ENCODE measurements at places on chromosomes 3 and 15.

GRCh38 chr15:27762471-27762870 lies 336.6 kb downstream of the OCA2 start:
- DNase-seq = no peak

GRCh38 chr15:70231484-70231883 lies 133.8 kb upstream of the TLE3 start:
- no peak for DNase-seq

DNA sequence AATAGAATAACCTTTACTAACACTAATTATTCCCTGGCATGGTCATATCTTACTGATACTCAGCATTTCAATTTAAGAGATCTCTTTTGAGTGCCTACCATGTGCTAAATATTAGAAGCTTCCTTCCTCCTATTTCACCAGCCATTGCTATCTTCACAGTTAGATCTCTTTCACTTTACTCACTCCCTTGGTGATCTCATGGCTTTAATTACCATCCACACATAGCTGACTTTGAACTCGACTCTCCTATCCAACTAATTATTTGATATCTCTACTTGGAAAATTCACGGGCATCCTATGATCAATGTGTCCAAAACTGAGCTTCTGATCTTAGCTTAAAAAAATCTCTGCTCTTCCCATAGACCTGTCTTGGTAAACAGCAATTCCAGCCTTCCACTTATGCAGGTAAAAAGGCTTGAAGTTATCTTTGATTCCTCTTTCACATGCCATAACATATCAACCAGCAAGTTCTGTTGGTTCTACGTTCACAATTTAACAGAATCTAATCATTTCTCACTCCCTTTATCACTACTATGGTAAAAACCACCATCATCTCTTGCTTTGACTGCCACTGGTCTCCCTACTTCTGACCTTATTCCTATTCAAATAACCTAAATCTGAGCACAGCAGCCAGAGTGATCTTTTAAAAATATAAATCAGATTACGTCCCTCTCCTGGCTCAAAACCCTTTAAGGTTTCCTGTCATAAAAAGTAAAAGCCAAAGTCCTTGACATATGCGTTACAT lies 41.8 kb downstream of the HLTF start:
- DNase-seq = no peak

DNA sequence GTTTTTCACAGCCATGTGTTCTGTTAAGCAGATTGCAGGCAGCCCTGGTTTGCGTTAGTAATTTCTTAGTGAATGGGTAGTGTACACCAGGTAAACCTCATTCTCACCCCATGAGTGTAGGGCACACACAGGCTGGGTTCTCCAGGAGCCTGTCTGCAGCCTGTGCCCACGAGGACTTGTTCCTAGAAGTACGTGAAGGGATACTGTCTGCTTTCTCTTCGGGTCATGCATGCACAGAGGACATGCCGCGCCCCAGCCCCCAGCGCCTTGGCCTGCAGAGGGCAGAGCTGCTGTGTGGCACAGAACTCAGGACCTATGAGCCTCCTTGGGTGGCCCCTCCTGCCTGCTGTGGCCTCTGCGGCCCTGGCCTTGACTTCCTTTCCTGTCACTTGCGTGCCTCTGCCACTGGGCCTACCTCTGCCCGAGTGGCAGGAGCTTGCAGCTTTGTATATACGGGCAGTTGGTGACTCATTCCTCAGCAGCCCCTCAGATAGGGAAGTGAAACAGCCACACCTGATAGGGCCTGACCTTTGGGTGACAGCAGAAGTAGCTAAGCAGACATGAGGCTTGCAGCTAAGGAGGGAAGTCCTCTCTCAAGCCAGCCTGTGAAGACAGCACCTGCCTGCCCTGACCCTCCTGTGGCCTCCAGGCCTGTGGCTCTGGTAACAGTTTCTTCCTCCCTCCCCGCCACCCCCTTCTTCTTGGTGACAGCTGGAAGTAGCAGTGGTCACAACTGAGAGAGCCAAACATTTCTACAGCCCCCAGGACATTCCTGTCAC lies 19.5 kb downstream of the PPCDC start:
- peak; percentile 83 for DNase-seq

DNA sequence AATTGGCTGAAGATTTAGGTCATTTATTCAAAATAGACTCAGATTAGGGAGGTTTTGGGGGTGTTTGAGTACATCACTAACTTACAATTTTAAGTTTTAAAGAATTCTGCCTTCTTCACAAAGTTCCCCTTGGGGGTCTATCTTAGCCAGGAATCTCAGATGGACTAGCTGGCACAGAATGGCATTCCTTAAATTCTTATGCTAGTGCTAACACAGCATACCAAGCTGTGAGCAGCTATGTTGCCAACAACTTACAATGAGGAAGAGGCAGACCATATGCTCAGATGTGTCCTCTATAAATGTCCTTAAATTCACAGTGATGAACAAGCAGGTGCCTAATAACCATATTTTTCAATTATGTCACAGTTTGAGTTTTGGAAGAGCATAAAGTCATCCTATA lies 60.9 kb upstream of the NPHP3 start:
- no peak for DNase-seq

DNA sequence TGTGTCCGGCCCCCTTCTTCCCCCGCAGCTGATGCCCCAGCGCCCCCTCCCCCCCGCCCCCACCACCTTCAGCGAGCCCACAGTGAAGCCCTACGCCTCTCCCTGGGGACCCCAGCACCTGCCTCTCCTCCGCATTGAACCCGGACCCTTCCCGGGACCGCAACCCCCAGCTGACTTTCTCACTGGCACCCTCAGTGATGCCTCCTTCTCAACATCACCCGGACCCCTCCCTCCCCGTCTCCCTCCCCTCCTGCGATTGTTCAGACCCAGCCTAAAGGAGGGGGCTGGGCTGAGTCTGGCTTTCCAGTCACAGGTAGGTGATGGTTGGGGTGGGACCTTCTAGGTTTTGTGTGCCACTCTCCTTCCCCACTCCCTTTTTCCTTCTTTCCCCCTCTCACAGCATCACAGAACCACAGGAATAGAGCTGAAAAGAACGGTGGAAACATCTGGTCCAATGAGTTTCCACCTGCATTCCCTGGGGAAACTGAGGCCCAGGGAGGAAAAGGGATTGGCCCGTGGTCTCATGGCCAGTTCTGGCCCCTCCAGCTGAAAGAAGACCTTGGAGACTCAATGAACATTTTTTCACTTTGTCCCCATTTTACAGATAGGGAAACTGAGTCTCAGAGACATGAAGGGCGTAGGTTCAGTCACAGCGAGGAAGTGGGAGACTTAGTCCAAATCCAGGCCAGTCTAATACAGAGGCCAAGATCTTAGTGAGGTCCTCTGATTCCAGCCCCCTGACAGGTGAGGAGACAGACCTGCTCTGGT lies 828 bp downstream of the CAND2 start:
- DNase-seq = no peak

GRCh38 chr3:143770391-143770790 lies 77.9 kb downstream of the SLC9A9 start:
- DNase-seq = no peak

DNA sequence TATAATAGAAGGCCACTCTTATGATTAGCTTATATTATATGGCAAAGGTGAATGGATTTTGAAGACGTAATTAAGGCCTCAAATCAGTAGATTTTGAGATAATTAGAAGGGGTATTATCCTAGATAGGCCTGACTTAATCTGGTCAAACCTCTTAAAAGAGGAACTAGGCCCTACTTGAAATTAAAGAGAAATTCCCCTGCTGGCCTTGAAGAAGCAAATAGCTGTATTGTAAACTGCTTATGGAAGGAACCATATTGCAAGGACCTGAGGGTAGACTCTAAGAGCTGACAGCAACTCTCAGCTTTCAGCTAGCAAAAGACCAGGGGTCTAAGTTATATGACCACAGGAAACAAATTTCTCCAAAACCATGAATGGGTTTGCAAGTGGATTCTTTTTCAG lies 219.0 kb upstream of the ONECUT1 start:
- DNase-seq = no peak

- DNase-seq = no peak
Measured at GRCh38 chr3:171054231-171054630, 27.7 kb upstream of the SLC2A2 start.

DNA sequence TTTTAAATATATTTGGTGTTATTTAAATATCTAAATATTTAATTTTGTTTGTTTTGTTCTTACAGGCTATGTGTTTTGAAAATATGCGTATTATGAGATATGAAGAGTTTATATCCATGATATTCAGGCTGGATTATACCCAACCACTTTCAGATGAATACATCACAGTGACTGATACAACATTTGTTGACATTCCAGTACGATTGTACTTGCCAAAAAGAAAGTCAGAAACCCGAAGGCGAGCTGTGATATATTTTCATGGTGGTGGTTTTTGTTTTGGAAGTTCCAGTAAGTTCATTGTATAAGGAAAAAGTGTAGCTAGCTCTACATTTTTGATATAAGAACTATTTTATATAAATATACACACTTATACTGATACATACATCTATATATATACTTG lies 6.9 kb downstream of the AADACL2 start:
- no peak for DNase-seq

- DNase-seq = no peak
Measured at GRCh38 chr3:141421639-141422319, 53.5 kb downstream of the ZBTB38 start.

DNA sequence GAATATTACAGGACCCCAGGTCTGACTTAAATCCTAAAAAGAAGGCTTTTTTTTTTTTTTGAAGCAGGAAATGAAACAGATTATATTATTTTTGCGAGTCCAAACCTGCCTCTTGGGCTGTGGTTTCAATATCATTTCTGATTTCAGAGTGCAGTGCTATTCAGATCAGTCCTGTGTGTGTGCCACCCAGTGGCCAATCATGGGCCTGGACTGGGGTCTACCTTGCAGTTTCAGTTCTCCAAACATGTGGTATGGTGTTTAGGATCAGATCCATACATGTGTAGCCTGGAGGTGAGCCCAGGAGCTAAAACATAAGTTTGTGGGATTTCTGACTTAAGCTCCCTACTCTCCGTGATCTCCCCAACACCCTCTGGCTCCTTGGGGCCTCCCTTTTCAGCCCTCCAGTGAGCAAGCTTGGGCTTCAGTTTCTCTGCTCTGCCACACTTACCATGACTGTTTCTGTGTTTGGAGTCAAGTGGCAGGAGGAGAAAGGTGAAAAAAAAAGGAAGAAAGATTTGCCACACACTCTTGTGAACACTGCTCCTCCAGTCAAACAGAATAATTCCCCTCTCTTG lies 12.1 kb upstream of the THSD4 start:
- no peak for DNase-seq

DNA sequence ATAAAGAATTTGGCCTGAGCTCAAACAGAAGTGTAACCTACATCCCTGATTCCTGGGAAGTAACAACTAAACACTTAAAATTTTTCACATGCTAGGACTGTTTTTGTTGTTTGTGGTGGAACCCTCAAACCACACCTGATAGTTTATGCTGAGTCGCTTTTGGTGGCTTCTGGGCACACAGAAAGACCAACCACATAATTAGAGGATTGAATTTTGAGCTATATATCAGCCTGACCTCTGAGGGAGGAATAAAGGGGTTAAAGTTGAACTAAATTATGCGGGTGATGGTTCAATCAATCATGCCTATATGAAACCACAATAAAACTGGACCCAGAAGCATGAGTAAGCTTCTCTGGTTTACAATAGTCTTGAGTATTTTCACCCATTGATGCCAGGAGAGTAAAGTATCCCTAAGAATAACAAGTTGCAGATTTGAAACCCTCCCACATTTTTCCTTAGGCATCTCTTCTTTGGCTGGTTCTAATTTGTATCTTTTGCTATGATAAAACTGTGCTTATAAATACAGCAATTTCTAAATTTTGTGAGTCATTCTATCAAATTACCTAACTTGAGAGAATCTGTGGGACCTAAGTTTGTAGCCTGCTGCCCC lies 1304.5 kb upstream of the GBE1 start:
- DNase-seq = no peak

DNA sequence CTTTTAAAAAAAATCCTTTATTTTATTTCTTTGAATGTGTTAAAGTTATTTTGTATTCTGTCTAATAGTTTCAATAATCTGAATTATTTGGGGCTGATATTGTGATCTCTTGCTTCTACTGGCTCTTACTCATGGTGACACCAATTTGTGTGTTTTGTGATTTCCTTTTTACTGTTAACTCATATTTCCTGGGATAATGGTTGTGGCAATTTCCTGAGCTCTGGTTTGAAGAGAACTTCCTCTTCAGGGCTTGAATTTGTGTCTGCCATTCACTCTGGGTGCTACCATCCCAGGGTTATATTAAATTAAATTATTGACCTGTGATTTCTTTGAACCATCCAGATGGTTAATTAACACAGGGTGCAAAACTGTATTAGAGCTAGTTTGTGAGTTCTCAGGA lies 60.4 kb upstream of the RNF7 start:
- no peak for DNase-seq

DNA sequence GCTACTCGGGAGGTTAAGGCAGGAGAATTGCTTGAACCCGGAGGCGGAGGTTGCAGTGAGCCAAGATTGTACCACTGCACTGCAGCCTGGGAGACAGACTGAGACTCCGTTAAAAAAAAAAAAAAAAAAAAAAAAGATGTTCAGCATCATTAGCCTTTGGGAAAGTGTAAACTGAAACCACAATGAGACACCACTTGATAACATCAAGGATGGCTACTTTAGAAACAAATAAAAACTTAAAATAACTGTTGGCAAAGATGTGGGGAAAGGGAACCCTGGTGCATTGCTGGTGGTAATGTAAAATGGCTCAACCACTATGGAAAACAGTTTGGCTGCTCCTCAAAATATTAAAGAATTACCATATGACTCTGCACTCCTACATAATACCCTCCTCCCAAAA lies 1.9 kb downstream of the LEO1 start:
- no peak for DNase-seq

- no peak for DNase-seq
Measured at GRCh38 chr3:146780251-146780650, 175.1 kb upstream of the PLSCR5 start.

DNA sequence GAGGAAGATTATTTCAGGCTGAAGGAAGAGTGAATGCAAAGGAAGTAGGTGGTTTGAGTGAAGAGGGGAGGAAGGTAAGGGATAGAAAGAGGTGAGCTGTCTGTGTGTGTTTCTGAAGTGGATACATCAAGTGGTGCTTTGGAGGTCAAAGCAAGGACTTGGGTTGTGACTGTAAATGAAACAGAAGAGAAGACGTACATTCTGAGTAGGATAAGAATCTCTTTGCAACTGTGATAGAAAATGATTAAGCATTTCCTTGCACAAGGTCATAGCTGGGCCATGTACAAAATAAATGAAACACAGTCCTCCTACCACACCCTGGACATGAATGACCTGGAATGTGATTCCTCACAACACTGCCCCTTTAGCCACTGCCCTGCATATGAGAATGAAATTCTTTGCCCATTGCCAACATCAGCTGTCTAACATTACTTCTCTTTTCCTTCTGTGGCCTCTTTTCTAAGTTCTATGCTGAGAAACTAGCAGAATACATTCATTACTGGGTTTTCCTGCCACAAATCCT lies 28.3 kb upstream of the MINDY4B start:
- DNase-seq = no peak

DNA sequence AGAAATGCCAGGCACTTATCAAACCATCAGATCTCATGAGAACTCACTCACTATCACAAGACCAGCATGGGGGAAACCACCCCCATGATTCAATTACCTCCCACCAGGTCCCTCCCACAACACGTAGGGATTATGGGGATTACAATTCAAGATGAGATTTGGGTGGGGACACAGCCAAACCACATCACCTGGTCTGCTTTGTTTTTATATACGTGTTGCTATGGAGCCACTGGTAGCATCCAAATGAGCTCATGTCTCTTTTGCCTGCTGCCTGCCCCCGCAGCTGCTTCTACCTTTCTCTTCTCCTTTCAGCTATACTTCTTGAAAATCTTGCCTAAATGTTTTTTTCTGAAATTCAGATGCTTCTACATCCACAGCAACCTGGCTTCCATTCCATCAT lies 26.8 kb upstream of the PCOLCE2 start:
- DNase-seq = no peak

GRCh38 chr3:183629546-183630301 lies 5.7 kb upstream of the KLHL24 start:
- no peak for DNase-seq

Data from activated T-cell treated with anti-CD3 and anti-CD28 coated beads, Interleukin-2, amount 50 U/mL, for 72 hours (primary cell).